Breast epithelium (tissue), 4 donors: ENCODE measurements at places on chromosomes 12 and 14.

- DNase-seq: no peak
These were observed 520.2 kb downstream of the FLRT2 start for GRCh38 chr14:86050072-86050683.

GRCh38 chr14:32004300-32004699, 72.8 kb upstream of the ARHGAP5 start:
- DNase-seq: no peak

GRCh38 chr12:88308825-88309224, 166.7 kb downstream of the TMTC3 start:
- no peak for DNase-seq

GRCh38 chr12:11040162-11040561, 9.0 kb upstream of the TAS2R31 start:
- no peak for DNase-seq

DNA sequence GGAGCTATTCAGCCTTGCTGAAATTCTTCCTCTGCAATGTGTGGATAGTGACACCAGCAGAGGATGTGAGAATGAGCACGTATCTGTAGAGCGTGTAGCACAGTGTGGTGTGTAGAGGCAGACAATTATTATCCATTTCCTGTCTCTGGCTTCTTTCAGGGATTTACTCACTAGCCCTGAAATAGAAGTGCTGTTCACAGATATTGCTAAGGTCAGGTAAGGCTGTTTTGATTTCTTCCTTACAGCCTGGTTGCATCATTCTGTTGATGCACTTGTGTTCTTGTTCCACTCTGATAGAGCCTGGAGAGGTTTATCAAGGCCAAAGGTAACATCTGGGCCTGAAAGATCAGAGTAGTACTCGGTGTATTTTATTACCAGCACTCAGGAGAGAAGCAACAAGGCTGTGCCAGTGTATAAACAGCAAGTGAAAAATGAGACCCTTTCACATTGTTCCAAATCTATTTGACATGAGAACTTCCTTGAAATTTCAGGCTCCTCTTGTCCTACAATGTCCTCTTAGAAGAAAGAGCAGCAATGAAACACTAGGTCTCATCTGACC, 16.7 kb downstream of the ARG2 start:
- DNase-seq: no peak

GRCh38 chr12:104352106-104352713, 48.7 kb downstream of the EID3 start:
- no peak for DNase-seq

GRCh38 chr12:62737188-62737587, 197.8 kb downstream of the PPM1H start:
- no peak for DNase-seq

DNA sequence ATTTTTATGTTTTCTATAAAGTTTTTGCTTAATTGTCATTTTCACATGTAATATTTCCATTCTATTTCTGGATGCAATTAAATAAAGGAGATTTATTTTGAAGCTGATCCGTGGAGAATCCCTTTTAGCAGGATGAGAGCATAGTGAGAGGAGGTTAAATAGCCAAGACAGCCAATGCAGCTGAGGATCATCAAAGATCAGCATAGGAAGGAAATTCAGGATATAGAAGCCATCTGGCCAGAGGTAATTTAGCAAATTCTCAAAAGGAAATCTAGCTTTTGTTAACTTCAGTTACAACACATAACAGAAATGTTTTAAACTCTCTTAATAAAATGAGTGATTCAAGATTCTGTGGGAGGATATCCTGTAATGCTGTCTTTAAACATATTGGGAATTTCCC, 122.8 kb upstream of the PDE3A start:
- DNase-seq: no peak

GRCh38 chr12:4251216-4251891, 22.2 kb upstream of the CCND2 start:
- no peak for DNase-seq

DNA sequence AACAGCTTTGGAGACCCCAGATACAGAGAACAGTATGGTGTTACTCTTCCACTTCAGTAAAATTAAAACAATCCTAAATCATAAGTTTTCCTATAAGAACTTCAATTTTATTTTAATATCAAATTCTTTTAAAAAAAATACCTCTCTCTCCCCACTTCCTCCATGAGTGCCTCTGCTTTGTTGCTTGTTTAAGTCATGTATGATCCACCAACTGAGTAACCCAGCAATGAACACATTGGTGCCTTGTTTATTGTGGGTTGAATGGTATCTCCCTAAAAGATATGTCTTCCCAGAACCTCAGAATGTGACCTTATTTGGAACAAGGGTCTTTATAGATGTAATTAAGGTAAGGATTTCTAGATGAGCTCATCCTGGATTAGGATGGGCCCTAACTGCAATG, 143.5 kb upstream of the EGLN3 start:
- no peak for DNase-seq

DNA sequence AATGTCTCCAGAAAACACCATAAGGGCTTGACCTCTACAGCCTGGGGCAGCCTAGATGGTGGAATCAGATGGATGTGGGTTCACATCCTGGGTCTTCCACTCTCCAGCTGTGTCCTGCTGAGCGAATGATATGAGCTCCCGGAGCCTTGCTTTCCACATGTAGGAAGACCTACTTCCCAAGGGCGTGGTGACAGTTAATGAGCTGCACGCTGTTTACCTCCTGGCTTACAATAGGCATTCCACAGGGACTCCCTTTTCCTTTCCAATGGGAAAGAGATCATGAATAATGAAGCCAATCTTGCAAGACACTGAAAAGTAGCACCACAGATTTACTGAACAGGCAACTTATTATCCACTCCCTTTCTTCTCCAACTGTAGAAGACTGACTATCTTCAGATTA, 46.1 kb downstream of the TMTC1 start:
- DNase-seq: no peak

DNA sequence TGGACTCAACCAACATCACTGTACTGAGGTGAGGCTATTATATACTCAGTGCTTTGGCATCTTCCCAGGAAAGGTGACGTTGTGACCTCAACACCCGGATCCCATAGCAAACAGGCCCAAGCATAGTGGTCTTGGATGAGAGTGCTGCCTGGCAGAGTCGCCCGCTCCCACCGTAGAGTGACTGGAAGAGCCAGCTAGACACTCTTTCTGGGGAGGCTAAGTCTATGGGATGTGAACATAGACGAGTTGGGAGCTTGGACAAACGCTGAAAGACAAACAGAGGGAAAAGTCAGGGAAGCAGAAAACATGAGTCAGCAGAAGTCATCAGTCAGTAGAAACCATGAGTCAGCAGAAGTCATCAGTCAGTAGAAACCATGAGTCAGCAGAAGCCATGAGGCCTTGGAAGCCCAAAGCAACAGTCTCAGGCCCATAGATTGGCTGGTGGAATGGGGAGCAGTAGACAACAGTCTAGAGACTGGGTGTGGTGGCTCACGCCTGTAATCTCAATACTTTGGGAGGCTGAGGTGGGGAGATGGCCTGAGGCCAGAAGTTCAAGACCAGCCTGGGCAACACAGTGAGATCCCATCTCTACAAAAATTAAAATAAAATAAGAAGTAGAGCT, 66.4 kb upstream of the MAP1LC3B2 start:
- no peak for DNase-seq
